Stimulated activated CD8-positive, alpha-beta memory T cell treated with anti-CD3 and anti-CD28 coated beads, Interleukin-7, amount 100 ng/mL, for 24 hours (primary cell): ENCODE measurements at places on chromosomes 12 and 14.

- no peak for DNase-seq
These were observed 111.1 kb upstream of the RAP1B start for GRCh38 chr12:68499616-68500015.

DNA sequence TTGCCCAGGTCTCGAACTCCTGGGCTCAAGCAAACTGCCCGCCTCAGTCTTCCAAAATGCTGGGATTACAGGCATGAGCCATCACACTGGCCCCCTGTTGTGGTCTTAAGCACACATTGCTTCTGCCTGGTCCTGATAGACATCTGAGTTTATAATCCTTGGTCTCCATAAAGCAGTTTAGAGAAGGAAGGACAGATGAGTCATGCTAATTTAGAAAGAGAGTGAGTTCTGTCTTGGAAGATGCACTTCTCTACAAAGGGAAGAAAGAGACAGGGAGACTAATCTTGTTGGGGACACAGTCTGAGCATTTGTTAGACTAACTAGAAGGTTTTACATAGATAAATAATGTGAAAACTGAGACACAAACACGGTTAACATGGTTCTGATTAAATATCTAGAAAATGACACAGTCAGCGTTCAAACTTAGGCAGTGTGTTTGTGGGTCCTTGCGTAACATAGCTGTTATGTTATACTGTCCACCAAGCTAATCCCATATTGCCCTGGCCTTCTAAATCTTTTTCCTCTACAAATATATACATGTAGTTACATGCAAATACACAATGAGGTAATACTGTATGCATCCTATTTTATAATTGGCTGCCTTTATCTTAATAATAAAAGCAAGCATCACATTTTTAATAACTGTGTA lies 31.0 kb downstream of the SAMD4A start:
- DNase-seq, result no peak

DNA sequence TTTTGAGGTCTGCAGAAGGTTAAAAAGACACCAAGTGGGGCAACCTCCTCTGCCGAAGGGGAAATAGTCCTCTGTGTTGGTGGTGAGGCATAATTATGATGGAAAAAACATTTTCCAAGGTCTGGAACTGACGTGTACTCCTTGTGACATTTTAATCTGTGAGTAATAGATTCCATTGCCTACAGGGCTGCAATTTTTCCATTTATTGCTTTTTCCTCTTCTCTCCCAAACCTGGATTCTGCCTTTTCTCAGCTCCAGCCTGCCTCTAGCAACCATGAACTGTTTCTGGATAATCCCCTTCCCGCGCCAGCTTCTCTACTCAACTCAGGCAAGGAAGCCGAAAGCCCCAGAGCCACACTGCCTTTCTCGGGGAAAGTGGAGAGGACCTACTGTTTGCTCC lies 230.1 kb upstream of the PLXNC1 start:
- no peak for DNase-seq

DNA sequence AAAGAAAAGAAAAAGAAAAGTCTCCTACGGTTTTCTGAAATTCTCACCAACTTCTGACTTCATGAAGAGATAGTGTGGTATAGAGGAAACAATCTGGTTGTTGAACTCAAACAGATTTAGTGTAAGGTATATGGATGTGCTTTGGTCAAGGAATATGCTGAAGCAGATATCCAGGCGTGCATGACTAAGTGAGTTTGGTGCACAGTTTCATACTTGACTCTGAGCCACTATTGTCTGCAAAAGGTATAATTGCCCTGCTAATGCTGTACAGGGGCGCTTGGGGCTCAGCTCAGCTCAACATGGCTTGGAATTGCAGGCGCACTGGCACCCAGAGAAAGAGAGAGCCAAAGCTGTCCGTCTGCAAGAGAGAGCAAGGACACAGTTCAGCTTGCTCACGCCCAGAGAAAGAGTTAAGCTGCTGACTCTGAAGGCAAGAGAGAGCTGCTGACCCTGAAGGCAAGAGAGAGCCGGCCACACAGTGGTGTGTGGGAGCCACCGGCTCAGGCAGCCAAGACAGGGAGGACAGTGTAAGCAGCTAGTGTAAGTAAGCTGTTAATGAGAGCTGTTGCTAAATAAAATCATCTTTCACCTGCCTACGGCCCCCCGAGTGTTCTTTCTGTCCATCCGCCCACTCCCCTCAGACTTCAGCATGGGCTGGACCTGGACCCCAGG lies 66.4 kb upstream of the SLC38A4 start:
- no peak for DNase-seq

- no peak for DNase-seq
These were observed 604 bp downstream of the ZNF384 start for GRCh38 chr12:6688543-6688998.

DNA sequence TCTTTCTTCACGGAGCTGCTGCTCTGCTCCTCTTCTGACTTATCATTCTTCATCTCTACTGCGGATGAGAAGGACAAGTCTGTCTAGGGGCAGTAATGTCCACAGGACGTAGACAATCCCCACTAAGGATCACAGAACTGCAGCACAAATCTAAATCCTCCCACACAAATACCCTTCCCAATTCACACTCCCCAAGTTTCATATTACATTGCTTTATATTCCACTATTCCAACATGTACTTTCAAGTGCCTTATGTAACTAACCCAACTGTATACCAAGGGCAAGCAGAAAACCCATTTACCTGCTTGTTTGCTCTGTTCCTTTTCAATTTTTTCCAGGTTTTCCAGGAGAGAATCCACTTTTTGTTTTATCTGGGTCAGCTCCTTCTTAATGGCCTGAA lies 55.6 kb upstream of the OR5AU1 start:
- no peak for DNase-seq

DNA sequence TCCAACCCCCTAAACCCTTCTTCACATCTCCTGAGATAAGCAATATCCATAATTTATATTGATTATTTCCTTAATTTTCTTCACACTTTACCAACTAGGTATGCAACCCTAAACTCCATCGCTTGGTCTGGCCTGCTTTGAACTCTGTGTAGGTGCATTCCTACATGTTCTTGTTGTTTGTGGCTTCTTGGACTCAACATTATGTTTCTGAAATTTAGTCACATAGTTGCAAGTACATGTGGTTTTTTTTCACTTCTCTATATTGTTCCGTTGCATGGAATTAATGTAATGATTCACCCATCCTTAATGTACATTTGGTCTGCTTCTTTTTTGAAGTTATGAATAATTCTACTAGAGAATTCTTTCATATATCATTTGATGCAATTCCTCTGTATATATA lies 1.6 kb upstream of the TAS2R30 start:
- DNase-seq, result no peak

DNA sequence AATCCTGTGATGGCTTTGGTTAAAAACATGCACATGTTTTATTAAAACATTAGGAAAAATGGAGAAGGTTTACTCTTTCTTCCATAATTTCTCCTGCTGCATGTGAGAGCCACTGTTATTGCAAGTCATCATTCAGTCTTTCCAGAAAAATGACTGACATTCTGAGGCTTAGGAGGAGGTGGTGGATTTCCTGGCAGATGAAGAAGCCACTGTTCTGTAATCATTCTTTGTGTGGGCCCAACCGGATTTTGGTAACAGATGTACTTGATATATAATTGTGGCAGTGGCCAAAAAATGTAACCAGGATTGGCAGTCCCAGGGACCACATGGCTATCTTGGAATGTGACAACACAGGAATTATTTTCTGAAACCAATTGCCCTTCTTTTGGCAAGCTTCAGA lies 120.2 kb downstream of the DAAM1 start:
- DNase-seq, result no peak

GRCh38 chr14:35365130-35366055 lies 39.2 kb downstream of the NFKBIA start:
- DNase-seq, result peak; percentile 56

DNA sequence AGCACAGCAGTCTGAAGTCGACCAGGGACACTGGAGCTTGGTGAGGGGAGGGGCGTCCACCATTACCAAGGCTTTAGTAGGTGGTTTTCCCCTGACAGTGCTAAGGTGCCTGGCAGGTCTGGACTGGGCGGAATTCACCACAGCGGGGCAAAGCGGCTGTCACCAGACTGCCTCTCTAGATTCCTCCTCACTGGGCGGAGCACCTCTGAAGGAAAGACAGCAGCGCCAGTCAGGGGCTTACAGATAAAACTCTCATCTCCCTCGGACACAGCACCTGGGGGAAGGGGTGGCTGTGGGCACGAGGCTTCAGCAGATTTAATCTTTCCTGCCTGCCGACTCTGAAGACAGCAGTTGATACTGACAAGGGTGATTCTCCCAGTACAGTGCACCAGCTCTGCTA lies 39.1 kb downstream of the DDHD1 start:
- no peak for DNase-seq

DNA sequence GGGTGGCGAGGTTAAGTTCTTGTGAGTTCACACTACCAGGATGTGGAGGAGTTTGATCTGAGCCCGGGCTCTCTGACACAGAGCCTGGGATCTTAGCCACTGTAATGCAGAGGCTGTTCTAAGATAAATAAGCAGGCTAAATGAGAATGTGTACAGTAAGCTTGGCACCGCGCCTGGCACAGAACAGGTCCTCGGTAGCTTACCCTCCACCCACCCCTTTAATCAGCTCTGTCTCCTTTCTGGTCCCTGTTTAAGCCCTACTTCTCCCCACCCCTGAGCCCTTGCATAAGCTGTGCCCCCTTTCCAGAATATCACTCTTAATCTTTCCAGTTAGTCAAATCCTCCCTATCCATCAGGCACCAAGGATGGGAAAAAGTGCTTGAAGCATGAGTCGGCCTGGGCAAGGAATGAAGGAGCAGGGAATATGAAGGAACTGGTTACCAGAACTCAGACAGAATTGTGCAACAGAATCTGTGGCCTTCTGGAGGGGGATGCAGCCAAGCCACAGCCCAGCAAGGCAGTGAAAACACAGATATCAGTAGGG lies 32.8 kb upstream of the CMKLR1 start:
- no peak for DNase-seq

- DNase-seq, result no peak
These were observed 76.0 kb upstream of the HSPB8 start for GRCh38 chr12:119102714-119103113.

GRCh38 chr14:85165094-85165493 lies 364.9 kb upstream of the FLRT2 start:
- no peak for DNase-seq

DNA sequence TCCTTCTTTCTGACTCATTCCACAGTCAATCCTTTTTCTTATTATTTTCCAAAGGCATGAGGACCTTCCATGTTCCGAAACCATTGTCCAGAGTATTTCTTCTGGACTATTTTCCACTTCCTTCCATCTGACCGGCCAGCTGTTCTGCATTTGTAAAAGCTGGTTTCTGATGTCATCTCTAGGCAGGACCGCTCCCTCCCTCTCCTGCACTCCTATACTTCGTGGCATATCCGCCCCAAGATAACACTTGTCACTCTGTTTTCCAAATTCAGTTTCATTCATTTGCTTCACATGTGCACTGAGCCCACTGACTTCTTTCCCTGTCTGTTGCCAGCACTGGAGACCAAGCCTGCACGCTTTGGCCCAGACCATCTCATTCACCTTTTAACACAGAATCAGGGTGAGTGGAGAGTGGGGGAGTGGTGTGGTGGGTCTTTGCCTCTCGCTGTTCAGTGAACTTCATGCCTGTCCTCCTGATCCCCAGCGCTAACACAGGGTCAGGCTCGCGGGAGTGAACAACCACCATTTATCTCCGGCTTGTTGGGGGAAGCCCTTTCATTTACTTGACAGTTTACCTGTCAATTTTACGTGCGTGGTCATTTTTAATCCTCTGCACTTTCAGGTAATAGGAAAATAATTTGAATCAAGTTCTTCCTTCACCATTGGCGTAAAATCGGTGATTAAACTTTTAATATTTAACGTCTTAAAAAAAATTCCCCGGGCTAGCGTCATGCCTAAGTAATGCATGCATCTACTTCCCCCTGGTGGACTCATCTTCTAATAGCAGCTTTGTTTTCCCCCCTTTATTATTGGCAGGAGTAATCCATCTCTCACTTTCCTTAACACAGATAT lies 52.5 kb downstream of the C12orf75 start:
- DNase-seq, result no peak

DNA sequence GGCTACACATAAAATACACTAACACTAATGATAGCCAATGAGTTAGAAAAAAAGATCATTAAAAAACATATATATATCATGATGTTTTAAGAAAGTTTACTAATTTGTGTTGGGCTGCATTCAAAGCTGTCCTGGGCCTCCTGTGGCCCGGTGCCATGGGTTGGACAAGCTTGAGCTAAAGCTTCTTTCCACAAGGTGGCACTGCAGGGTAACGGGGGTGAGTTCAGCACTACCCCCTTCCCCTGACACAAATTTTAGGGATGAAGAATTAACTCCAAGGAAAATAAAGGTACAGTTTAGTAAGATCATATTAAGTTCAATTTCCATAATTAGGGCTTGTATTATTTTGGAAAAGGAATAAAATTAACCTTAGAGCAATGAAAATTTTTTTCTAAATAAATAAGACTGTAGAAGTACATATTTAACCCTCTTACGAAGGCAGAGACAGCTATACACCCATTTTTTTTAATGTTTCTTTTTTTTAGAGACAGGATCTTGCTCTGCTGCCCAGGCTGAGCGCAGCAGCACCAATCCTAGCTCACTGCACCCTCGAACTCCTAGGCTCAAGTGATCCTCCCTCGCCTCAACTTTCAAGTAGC lies 38.9 kb downstream of the PPP1R13B start:
- DNase-seq, result peak; percentile 26

DNA sequence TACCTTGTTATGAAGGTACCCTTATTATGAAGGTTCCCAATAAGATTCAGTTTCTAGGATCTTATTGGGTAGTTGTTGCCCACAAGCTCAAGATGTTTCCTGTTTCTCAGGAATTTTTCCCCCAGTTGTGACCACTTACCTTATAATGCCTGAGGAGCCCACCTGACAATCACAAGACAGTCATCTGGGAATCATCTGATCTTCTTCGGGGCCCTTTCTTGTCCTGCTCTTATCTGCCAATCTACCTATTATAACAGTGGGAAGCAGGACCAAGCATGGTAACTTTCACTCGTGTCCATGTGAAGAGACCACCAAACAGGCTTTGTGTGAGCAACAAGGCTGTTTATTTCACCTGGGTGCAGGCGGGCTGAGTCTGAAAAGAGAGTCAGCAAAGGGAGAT lies 825.5 kb downstream of the BCL11B start:
- no peak for DNase-seq

GRCh38 chr12:2753536-2753935 lies 41.2 kb upstream of the FKBP4 start:
- DNase-seq, result no peak

DNA sequence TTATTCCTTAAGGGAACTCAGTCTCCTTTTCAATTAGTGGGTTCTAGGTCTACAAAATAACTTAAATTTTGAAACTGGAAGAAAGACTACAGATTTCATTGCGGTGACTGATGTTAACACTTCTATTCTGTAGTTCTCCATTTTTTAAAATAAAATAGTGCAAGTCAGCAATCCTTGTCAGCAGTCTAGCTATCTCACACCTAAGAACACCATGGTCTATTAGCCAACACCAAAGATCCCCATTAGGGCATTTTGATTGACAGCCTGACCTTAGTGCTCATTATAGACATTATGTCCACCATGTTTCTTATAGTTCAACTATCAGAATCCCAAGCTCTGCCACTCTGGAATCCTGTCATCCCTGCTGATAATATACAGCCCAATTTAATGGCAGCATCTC lies 27.4 kb downstream of the GPR65 start:
- DNase-seq, result no peak
